ENCODE measurements at places on chromosomes 7 and 10.

DNA sequence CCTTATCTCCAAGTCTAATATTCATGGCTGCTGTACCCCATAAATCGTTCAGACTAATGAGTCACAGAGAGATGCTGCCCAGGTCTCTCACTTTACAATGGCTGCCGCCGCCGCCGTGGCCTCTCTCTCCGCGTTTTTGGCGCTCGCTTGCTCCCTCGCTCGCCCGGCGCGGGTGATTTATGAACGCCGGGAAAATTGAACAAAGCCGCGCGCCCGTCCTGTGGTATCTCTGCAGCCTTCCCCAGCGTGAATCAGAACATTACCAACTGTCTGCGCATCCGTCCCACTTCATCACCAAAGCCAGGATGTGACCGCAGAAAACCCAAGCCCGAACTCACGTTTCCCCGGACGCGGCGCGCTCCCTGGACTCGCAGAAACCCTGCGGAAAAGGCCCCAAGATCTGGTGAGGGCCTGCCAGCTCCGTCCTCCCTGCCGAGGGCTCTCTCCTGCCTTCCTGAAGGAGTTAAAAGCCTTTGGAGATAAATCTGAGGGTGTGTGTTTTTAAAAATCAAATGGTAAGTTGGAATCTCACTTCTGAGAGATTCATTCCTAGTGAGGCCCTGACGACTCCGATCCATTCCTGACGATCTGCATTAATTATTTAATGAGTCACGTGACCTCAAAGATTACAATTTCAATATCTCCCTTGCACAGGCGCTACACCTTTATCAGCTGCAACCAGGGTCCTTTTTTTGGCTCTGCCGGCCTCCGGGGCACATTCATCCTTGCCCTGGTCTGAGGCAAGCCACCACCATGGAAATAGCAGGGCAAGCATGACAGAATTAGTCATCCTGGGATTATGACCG, 6.3 kb downstream of the HOXA4 start:
- DNase-seq = no peak

DNA sequence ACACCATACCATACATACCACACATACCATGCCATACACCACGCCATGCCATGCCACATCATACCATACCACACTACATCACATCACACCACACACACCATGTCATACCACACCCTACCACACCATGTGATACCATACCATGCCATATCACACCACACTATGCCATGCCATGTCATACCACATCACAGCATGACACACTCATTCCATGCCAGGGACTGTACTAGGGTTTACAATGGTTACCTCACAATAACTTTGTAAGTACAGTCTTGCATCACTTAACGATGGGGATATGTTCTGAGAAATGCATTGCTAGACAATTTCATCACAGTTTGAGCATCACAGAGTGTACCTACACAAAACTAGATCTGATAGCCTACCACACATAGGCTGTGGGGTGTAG, 14.5 kb downstream of the PYROXD2 start:
- no peak for DNase-seq

DNA sequence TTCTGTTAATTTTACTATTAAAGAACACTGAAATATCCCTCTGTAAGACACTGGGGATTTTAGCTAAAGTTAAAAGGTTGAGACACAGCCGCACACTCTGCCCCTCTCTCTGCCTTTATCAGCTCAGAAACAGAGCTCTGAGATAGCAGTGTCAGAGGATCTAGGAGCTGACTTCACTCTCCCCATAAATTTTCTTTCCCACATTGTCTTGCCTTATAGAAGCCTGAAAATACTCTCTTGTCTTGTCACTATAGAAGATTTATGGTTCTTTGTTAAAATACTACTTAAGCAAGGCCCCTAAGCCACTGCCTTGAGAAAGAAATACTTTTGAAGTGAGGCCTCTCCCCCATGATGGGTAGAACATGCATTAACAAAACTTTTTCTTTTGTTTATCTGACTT, 105.7 kb upstream of the C10orf90 start:
- DNase-seq = no peak

GRCh38 chr10:84367256-84367655, 38.9 kb downstream of the CCSER2 start:
- no peak for DNase-seq

GRCh38 chr7:33940503-33940902, 35.2 kb downstream of the BMPER start:
- DNase-seq = no peak

GRCh38 chr7:29196191-29196590, 1.6 kb downstream of the CHN2 start:
- no peak for DNase-seq

GRCh38 chr7:108234281-108234680, 104.1 kb upstream of the LAMB4 start:
- DNase-seq = no peak

GRCh38 chr10:110207805-110208613, 604 bp downstream of the MXI1 start:
- DNase-seq = no peak

DNA sequence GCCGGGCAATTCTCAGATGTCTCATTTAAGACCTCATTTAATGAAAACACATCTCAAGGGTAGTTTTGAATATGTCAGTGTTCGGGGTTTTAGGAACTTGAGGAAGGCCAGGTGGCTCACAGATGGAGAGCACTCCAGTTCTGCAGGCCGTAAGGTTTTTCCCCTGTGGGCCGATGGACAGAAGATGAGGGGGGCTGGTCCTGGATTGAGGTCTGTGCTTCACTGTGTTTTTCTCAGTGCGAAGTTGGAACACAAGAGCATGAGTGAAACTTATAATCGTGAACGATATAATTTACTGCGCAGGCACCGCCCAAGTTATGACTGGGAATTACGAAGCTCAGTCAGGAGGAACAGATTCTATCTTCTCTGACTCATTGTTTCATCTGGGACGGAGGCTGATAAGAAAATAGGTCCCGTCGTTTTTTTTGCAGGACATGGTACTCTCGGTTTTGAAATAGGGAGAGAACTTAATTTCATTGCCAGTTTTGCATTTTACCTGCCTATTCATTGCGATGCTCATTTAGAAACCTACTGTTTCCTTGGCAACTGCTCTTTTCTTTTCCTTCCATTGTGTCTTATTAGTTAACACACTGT, 591.0 kb upstream of the PFKP start:
- DNase-seq = no peak

- no peak for DNase-seq
Measured at GRCh38 chr7:140719721-140720120, 23.2 kb downstream of the NDUFB2 start.

DNA sequence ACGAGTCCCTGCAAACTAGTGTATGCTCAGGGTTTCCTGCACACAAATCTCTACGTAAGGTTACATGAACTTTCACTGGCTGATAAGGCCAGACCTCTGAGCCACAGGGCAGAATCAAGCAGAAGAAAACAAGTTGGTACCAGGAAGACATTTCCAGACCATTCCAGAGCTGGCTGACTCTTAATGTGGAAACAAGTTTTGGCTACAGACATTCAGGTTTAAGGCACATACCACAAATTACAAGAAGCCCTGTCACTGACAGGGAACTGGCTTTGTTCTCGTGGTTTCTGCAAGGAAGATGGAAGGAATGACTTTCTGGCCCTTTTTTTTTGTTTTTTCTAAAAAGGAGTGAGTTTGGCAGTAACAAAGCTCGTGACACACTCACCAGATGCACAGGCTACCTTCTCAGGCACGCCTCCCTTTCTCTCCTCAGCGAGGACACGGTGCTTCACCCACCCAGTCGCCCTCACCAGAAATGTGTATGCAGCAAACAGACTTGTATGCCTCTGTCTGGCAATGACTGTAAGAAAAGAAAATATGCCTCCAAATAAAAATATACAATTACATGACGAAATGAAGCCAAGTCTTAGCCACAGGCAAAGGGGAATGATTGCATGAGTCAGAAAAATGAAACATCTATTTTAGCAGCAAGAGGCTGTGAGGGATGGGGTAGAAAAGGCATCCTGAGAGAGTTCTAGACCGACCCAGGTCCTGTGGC, 22.6 kb downstream of the PLAC9 start:
- DNase-seq = no peak

GRCh38 chr7:151085329-151085690, 965 bp upstream of the AGAP3 start:
- no peak for DNase-seq

GRCh38 chr10:120613180-120613579, 156.2 kb downstream of the PLPP4 start:
- DNase-seq = no peak

DNA sequence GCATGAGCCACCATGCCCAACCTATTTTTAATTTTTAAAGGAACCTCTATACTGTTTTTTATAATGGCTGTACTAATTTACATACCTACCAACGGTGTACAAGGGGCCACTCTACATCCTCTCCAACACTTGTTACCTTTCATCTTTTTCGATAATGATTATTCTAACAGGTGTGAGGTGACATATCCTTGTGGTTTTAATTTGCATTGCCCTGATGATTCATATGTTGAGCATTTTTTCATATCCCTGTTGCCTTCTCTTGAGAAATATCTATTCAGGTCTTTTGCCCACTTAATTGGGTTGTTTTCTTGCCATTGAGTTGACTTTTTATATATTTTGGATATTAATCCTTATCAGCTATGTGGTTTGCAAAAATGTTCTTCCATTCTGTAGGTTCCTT, 167.0 kb downstream of the CTTNBP2 start:
- no peak for DNase-seq

DNA sequence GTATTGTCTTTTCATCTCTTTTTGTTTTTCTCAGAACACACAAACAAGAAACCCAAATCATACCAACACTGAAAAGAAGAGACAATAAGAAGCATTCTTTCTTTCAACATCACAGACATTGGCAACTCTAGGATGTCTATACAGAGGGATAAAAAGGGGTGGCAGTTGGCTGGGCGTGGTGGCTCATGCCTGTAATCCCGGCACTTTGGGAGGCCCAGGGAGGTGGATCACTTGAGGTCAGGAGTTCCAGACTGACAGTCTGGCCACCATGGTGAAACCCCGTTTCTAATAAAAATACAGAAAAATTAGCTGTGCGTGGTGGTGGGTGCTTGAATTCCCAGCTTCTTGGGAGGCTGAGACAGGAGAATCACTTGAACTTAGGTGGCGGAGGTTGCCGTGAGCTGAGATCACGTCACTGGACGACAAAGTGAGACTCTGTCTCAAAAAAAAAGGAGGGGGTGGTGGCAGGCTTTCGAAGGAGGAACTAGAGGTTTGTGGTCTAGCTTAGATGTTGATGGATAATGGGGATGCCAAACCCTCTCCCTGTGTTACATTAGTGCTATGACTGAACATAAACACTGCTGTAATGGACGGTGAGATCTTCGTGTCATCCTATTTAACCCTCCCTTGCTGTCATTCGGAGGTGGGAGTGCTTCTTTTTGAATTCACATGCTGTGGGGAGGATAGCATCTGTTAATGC, 9.4 kb downstream of the CNNM2 start:
- DNase-seq = no peak

DNA sequence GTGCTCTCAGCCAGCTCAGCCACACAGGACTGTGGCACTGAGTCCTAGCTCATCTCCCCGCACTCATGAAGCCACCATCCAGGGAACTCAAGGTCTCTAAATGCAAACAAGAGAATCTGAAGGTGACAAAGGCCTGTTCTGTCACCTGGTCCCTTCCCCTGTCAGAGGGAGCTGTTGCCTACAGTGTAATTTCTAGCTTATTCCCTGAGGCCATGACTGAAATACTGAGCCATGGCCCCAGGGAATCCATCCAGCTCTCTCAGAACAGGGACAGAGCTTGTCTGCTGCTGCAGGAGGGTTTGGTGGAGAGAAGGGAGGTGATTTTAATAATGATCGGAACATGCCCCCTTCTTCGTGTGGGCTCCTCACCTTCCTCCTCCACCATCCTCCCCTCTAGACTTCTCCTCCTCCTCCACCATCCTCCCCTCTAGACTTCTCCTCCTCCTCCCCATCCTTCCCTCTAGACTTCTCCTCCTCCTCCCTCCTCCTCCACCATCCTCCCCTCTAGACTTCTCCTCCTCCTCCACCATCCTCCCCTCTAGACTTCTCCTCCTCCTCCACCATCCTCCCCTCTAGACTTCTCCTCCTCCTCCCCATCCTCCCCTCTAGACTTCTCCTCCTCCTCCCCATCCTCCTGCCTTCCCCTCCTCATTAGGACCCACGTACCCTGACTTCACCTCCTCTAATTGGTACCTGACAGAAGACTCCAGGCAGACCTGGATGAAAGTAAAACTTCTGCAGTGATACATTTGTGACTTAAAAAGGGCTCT, 338.0 kb upstream of the MKI67 start:
- peak; percentile 31 for DNase-seq

GRCh38 chr7:143288836-143289235, 685 bp downstream of the CASP2 start:
- no peak for DNase-seq

DNA sequence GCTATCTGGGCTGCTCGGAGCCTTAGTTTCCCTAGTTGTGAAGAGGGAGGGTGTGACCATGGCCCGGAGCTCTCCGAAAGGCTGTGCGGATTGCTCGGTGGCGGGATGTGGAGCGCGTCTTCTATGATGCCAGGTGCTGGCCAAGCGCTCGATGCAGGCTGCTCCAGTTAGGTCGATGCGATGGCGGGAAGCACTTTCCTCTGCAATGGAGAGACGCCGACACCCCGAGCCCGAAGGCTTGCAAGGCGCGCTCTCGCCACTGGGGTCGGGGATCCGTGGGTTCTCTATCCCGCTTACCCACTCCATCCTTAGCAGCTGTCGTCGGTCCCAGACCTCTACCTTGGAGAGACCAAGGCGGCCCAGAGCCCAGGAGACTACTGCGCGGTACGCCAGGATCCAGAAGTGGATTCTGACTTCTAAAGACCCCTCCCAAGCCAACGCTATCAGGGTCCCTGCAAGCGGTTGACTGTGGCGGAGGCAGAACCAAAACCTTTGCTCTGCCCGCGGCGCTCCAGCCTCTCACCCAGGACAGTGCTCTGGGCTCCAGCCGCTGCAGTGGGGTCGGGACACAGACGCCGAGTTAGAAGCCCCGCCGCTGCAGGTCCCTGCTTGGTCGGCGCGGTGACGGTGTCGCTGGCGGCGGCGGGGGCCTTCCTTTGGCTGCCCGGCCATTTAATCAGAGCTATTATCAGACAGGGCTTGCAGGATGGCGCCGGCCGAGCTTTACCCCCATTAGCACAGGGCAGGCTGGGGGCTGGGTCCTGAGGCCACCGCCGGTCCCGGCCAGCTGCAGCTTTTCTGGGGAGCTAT, 7.8 kb upstream of the TBX20 start:
- DNase-seq = no peak

DNA sequence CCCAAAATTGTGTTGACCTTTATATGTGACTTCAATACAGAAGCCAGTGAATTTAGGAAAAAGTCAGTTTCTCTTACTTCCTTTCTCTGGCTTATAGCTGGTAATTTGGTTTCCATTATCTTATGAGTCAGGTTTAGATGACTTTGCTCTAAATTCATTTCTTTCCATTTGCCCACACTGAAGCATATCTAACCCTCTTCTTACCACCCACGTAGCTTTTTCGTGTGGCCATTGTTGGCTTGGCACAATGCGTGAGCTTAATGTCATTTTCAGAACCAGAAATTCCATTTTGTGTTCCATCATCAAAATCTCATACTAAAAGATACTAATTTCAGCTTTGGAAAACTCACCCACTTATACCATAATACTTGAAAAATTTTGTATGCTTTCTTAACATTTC, 271.2 kb downstream of the INHBA start:
- no peak for DNase-seq

- peak; percentile 26 for DNase-seq
Measured at GRCh38 chr7:156892081-156892800, 742 bp downstream of the LMBR1 start.

Measured in activated CD4-positive, CD25-positive, alpha-beta regulatory T cell treated with anti-CD3 and anti-CD28 coated beads, Interleukin-2, amount 50 U/mL, for 16 hours (primary cell).